ENCODE measurements at places on chromosomes 7 and 10.
A peak's percentile ranks its signal among the peaks of the same experiment; 100 is the strongest.

GRCh38 chr7:16564909-16565426, 38.3 kb downstream of the LRRC72 start:
- DNase-seq = peak; percentile 54

GRCh38 chr7:38744746-38745145, 113.6 kb upstream of the AMPH start:
- DNase-seq = no peak

DNA sequence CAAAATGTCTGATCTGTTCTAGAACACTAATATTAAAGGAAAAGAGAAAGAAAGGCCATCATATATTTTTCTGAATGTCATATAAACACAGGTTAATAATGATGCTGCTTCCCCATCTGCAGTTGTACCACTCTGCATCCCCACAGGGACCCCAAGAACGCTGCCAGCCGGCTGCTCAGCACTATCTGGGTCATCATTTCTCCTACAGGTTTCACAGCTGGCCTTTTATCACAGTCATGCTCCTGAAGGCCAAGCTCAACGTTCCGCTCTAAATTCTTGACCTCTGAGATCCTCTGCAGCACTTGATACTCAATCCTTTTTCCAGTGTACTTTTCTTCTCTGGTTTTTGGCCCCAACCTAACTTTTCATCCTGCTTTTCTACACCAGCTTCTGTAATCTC, 4.8 kb downstream of the IDI1 start:
- DNase-seq = no peak

DNA sequence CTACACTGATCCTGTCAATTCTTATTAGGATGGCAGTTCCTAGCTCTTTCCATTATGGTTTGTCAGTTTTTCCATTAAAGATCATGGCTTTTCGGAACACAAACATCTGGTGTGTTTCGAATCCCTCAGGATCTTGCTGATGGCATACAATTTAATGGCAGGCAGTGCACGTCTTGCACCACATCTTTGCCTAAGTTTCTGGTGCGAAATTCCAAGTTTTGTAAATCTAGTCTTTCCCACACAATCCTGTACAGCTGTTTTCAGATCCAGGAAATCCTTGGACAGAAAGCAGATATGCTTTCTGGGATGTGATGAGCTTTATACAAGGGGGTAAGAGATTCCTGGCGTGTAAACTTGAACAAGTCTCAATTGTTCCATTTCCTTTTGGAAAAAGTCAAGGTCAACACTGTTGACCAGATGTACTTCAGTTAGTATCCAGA, 224.3 kb upstream of the PHYHIPL start:
- DNase-seq = no peak

DNA sequence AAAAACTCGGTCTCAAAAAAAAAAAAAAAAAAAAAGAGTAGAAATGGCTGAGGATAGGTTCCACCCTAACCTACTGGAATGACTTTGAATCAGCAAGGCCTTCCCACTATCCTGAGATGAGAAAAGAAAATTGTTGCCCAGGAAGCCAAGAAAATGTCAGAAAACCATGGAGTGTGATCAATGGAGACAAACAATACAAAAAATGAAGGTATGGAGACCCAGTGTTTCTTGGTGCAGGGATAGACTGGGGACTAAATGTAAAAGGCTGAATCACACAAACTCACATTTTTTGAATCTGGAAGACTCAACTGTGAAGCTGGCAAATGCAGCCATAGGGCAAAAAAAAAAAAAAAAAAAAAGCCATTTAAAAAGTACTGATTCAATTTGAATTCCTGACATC, 364.3 kb upstream of the ANKRD30A start:
- DNase-seq = no peak
